NCI-H226 (cell line): ENCODE measurements at places on chromosomes 2 and 18.

- DNase-seq = no peak
These were observed 34.9 kb downstream of the SCTR start for GRCh38 chr2:119489232-119489952.

- DNase-seq = peak; percentile 10
These were observed 34.4 kb upstream of the SH3BP4 start for GRCh38 chr2:234917211-234917975.

GRCh38 chr18:63315131-63315662 lies 4.4 kb downstream of the BCL2 start:
- DNase-seq = no peak

DNA sequence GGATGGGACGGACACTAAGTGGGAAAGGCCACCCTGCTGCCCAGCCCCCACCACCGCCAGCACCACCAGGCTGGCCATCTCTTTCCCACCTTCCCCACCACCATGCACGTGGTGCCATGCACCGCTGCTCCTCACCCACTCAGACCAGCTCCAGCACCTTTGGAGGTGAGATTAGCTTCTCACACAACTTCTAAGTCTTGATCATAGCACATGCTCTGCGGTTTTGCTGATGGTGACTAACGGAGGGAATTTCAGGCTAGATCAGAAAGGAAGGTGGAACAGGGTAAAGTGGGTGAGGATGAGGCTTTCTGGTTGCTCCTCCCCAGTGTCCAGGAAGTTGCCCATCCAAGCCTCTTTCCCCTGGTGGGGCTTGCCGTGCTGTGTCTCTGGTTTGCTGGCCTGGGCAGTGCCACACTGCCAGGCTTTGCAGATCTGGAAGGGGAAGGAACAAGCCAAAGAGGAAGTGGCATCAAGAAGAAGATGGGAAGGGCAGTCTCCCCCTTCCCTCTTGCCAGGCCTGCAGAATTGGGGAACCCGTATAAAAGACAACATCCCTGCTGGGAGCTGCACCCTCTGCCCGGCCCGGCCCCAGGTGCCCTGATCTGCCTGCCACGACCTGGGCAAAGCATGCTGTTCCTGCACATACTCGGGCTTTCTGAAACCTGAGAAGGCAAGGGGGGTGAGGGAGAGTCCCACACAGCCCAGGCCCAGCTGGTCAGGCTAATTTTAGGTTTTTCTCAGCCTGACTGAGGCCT lies 44.3 kb upstream of the CAB39 start:
- no peak for DNase-seq

DNA sequence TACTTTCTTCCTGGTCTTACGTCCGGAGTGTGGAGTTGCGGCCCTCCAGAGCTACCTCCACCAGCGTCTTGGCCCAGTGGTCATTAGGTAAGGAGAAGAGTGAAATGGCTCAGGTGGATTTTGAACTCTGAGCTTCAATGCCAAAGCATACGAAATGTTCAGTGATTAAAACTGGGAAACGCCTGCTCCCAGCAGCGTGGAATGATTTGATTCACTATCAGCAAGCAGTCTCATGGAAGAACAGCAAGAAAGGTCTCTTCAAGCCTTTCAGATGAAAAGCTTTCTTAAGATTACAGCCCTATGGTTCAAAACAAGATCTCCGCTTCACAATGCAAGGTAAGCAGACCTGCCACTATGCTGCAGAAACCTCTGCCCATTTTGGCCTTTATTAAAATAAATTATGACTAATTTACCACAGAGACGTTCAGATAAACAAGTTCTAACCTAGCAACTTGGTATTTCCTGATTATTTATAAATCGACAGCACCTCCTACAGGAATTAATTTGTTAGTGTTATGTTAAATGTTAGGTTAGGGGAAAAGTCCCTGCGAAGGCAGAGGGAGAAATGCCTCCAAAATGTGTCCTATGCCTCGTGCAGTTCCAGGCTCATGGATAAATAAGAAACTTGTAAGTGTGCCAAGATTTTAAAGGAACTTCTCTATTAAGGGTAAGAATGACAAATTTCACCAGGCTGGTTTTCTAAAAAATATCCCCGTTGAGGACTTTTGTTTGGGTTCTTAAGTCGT lies 10.1 kb downstream of the SP9 start:
- DNase-seq = peak; percentile 11

DNA sequence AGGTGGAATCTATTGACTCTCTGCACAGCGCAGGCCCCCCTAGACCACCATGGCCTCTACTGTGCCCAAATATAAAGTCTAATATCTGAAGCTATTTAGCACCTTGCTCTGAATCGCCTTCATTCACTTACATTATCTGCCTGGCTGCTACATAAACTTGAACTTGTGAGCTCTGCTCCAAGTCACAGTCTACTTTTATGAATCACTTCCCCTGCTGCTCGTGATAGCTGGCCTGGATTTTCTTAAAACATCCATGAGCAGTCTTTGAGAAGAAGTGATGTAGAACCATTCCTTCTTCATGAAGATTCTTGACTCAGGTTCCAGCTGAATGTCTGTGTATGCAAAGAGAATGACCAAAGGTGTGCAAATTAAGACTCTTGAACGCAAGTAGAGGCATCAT lies 359.5 kb downstream of the RND3 start:
- DNase-seq = peak; percentile 62

DNA sequence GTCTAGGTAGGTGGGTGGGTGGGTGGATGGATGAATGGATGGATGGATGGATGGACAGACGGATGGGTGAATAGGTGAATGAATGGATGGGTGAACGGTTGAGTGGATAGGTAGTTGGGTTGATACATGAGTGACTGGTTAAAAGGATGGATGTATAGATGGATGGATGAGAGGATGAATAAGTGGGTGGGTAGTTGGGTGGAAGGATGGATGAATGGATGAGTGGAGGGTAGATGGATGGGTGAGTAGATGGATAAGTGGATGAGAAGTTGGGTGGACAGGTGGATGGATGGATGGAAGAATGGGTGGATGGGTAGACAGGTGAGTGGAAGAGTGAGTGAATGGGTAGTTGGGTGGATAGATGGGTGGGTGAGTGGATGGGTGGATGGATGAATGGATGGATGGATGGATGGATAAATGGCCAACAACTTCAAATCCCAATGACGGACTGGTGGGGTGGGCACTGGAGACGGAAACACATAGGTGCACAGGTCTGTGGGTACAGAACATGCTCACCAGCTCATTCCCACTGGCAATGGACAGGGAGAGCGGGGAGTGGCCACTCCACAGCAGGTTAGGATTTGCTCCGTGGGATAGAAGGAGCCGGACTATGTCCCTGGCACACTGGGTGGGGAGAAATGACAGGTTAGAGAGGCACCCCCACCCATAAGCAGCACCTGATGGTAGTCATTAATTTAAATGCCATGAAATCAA lies 48.8 kb downstream of the ANKMY1 start:
- no peak for DNase-seq

- DNase-seq = no peak
These were observed 338.0 kb upstream of the GYPC start for GRCh38 chr2:126317790-126318431.

DNA sequence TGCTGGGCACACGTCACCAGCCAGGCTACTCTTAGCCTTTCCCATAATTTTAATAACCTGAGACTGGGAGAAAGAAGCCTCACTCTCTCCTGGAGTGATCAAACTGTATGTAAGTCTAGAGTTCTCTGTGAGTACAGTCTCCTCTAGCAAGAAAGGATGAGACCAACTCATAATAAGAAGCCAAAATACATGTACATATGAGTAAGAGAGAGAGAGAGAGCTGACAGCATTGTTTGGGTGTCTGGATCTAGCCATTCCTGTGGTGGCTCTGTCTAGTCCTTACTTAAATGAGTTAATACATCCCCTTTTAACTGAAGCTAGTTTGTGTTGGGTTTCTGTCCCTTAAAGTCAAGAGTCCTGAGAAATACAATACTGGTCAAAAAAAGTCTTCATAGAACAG lies 26.0 kb upstream of the ANXA4 start:
- no peak for DNase-seq

DNA sequence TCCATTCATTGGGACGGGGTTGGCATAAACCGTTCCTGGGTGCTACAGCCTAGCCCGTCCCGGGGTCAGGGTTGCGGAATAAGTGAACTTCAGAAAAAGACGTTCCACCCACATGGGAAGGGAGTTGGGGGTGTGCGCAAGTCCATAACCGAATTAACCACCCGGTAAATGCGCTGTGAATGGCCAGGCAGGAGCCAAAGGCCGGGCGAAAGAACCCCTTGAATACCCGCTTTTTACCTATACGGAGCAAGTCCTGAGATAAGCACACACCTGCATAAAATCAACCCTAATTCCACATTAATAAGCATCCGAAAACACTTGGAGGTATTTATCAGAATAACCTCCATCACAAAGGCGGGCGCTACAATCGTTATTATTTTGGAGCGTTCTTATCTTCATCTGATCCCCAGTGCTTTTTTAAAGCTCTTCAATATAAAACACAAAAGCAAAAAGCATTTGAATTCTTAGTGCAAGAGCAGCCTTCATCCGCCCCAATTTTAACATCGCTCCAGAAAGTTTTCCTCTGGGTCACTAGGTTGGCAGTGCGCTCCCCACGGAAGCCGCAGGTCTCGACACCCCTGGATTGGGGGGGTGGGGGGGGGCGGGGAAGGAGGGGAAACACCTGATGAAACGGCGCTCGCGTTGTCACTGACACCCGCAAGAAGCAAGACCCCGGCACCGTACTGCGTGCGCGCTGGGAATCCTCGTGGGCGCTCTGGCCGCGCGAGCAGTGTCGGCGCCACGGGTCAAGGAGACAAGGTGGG lies 1.2 kb downstream of the SATB2 start:
- no peak for DNase-seq

DNA sequence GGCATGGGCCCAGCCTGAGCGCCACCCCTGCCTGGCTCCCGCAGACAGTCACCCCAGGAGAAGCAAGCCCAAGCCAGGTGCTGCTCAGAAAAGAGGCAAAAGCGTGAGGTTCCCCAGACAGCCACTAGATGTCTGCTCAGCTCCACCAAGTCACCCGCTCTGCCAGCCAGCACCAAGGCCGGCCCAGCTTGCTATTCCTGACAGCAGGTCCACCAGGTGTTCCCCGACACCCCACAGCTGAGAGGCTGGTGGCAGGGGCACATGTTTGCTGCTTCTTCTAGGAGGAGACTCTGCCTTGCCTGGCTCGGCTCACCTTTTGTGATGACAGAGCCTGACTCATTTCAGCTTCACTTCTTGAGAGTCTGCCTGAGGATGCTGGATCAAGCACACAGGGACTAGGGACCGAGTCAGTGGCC lies 206.7 kb downstream of the MGAT5 start:
- no peak for DNase-seq
